HEK293T (cell line): ENCODE measurements at places on chromosomes 1 and 21.

DNA sequence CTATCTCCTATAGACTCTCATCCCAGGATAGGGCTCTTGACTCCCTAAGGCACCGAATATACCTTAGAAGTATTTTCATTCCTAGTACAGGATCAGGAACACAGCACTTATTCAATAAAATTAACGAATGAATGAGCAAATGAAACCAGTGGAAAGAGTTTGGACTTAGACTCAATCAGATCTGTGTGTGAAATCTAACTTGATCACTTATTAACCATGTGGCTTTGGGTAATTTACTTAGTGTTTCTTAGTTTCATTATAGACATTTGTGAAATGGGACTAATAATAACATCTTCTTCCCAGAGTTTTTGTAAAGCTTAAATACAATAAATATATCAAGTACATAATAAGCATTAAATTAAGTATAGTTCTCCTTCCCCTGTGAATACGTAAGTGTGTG, 230.1 kb downstream of the ADGRL2 start:
- DNase-seq = no peak

- no peak for DNase-seq
Observed at GRCh38 chr1:92307980-92308379, 9.1 kb downstream of the RPAP2 start.

DNA sequence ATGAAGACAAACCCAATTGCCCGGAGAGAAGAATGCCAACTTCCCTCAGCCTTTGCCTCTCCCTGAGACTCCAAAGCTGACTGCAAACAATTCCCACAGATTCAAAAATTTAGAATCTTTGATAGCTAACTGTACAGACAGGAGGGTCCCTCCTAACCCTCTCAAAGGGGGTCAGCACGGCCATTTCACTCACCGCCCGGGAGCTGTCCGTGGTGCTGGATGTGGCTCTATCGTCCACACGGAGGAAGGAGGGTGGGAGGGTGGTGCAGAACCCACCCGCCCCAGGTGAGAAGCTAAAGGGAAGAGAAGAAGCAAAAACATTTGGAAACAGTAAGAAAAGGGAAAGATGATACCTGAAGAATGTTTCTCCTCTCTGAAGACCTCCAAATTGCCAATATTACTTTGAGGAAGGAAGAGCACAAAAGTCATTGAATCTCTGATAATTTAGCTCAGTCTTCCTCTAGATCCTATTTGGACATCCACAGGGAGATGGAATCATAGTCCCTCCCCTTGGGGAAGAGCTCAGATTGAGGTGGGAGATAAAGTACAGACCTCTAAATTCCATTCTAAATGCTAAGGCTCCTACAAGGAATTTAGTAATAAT, 45.6 kb downstream of the RHBG start:
- peak; percentile 46 for DNase-seq

GRCh38 chr1:212214325-212214724, 70.9 kb upstream of the PPP2R5A start:
- no peak for DNase-seq

DNA sequence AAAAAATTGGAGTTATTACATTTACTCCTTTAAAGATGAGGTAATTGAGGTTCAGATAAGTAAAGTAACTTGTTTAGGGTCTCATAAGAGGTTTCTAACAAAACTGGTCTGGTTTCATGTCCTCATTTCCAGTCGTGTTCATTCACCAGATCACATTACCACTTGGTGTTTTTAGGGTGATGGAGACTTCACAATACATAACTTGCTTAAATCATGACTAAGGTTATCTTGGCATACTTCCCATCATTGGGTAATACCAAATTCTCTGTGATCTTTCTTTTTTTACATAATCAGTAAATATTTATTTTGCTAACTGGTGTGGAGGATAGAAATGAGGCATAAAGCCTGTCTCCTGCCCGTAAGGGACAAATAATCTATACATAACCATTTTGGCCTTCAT, 31.6 kb upstream of the RPTN start:
- no peak for DNase-seq

GRCh38 chr1:150146849-150147542, 2.7 kb upstream of the PLEKHO1 start:
- no peak for DNase-seq

GRCh38 chr1:76496871-76497270, 370.4 kb upstream of the ST6GALNAC5 start:
- no peak for DNase-seq

DNA sequence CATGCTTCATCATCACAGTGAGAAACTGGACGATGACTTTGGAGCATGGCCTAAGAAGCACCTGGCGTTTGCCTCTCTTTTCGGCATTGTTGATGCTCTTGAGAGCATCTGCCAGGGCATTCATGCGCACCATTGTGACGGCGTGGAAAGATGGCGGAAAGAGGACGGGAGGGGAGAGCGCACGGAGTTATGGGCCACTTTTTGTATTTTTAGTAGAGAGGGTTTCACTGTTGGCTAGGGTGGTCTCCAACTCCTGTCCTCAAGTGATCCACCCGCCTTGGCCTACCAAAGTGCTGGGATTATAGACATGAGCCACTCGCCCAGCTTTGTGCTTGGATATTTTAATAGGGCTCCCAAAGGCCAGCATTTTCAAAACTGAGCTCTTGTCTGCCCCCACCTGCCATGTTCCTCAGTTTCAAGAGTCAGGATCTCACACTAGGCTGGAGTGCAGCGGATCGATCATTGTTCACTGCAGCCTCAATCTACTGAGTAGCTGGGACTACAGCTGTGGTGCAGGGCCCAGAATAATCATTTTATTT, 5.3 kb downstream of the RPS8 start:
- DNase-seq = no peak

GRCh38 chr21:35257413-35257812, 208.3 kb upstream of the RUNX1 start:
- DNase-seq = no peak

GRCh38 chr1:161159913-161160243, 578 bp downstream of the USP21 start:
- no peak for DNase-seq

DNA sequence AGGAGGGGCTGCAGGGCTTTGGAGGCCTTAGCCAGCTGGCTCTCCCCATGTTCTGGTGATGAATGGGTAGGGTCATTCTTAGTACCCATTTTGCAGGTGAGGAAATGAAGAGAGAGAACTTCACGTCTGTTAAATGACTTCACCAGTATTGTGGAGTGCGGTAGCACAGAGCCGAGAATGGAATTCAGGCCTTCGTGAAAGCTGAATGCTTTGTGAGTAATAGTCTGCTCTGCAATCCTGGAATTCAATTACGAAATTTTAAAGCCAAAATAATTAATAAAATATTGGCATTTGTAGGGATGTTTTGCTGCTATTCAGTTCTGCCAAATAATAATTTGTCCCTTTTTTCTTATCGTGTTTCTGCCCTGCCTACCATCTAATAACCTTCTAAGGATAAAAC, 197.7 kb downstream of the GREM2 start:
- DNase-seq = no peak

GRCh38 chr1:5752746-5753548, 239.3 kb downstream of the NPHP4 start:
- no peak for DNase-seq

DNA sequence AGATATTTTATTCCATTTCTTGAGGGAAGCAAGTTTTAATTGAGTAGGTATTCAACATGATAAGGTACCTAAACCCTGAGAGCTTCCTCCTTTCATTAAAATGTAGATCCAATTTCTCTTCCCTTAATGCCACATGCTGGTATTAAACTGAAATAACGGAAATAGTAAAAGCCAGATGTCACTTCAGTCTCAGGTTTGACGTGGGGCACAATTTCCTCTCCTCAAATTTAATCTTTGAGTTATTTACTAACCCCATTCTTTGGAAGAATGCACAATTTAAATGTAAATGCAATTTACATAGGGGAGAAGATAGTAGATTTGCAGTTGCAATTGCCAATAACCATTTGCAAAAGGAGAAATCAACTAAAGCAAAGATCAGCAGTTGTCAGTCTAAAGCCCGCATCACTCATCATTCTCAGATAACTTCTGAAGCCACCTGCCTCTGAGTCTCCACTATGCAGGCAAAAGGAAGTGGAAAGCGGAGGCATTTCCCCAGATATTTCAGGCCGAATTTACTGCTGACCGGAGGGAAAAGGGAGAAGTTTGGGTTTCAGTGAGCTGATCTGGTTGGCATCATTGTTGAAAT, 2.1 kb upstream of the LEMD1 start:
- no peak for DNase-seq

DNA sequence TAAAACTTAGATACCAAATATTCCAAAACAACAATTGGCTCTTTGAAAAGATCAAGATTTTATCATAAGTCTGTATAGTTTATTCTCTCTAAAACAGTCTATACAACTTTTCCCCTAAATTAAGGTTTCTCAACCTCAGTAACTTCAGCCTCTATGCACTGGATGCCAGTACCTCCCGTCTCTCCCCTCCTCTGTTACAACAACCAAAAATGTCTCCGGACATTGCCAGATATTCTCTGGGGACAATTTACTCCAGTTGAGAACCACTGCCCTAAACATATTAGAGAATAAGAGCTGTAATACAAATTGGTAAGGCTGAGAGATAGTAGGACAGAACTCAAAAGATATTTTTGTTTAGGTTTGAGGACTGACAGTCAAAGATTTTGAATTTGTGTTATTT, 71.6 kb downstream of the TMEM200B start:
- no peak for DNase-seq

DNA sequence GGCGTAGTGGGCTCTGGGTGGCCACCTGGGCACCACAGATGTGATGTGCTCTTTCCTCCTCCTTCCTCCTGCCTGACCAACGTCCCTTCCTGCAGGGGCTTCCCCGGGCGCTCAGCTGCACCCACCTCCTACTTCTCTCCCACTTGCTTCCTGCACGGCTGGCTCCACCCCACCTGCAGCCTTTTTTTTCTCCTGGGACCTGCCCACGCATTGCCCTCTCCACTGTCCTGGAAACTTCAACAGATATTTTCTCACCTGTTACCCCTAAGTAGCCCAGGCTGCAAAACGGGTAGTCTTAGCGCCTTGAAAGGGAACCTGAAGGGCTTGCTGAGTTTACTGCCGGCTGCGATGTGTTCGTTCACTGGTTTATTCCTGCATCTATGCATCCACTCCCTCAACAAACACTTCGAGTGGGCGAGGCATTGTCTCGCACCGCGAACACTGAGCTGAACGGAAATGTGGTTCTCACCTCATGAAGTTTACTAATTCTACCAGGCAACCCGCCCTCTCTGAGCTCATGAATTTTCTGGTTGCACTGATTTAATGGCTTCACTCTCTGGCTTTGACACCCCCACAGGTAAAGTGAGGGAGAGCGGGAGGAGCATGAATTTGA, 23.6 kb downstream of the ZBTB18 start:
- DNase-seq = no peak

DNA sequence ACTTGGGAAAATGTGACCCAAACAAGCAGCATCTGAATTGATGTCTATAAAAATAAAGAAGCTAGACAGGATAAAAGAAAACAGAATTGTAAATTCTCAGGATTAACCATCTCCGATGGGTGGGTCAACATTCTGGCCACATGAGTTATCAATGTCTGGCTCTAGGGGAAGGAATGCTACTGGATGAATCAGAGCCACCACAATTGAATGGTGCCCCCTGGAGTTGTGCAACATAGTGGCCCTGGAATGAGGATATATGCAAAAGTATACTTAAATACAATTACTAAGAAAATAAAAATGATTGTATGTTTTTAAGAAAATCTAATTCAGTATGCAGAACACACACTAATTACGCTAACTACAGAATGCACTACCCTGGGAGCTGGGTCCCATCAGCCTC, 185.6 kb downstream of the TGFBR3 start:
- no peak for DNase-seq

DNA sequence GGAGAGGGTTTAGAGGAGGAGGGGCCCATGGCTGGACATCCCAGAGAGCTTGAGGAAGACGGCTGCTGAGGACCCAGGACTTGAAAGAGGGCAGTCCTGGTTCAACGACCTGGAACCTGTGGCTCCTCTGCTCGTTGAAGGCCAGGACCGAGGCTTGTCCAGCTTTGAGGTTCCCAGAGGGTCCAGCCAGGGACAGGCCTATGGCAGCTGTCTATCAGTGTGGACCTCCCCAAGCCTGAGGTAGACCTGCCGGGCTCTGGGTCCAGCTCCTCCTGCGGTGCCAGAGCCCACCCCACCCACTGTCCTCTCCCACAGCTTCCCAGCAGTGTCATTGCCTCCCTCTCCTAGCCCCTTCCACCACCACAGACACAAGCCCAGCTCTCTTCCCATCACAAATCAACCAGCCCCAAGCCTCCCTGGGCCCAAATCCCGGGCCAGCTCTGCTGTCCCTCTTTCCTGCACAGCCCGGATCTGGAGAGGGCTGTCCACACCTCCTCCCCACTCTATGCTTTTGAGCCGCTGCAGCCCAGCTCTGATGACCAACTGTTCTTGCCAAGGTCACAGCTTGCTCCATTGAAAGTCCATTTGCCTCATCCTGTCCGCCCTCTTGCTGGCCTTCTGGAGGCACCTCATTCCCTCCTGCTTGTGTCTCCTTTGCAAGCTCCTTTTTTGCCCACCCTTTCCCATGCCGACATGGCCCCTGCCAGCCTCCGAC, 48.7 kb upstream of the EDN2 start:
- DNase-seq = no peak

DNA sequence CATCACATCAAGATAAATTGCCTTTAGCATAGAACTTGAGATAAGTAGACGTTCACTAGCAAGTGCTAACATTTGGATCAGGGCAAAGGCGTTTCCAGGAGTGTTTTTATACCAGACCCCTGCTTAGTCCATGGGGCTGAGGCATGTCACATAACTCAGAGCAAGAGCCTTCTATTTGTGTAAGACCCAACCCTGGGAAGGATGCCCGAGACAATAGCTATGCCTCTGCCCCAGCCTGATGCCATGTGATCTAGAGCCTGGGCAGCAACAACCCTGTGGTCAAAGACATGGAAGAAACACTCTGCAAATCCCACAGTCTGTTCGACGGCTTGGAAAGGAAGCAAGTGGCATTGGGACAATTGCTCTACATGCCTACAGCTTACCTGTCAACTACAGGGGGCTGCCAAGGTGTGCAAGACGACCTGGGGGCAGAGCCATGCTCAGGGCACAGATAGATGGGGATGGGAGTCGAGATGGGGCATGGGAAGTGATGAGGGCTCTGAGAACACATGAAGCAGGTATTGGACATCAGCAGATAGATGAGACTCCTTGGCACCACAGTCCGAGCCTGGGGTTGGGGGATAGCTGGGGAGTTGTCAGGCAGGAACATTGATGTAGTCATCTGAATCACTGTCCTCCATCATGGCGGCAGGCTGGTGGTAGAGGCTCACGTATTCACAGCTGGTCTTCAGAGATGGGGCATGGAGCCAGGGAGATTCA, 7.3 kb downstream of the IL24 start:
- DNase-seq = no peak

DNA sequence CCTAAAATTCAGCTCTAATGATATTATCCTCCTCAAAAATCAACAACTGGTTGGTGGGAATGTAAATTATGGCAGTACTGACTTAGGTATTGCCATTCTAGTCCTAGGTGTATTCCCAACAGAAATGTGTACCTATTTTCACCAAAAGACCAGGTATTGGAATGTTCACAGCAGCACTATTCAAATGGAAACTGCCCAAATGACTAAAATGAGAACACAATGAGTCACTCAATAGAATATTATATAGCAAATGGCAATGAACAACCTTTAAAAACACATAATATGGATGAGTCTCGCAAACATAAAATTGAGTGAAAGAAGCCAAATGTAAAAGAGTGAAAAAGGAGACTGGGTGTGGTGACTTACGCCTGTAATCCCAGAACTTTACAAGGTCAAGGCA, 44.9 kb downstream of the GADD45A start:
- no peak for DNase-seq
